ENCODE measurements at places on chromosomes 13 and 19.
A peak's percentile ranks its signal among the peaks of the same experiment; 100 is the strongest.

- no peak for DNase-seq
Measured at GRCh38 chr13:112441779-112442310, 65.7 kb downstream of the SPACA7 start.

GRCh38 chr13:31043957-31044356 lies 111.5 kb downstream of the TEX26 start:
- no peak for DNase-seq

GRCh38 chr19:799076-799881 lies 2.0 kb downstream of the PTBP1 start:
- no peak for DNase-seq

GRCh38 chr19:56566904-56567273 lies 379 bp upstream of the ZNF470 start:
- DNase-seq, result no peak

GRCh38 chr19:46133101-46133627 lies 8.7 kb upstream of the IGFL3 start:
- DNase-seq, result no peak

DNA sequence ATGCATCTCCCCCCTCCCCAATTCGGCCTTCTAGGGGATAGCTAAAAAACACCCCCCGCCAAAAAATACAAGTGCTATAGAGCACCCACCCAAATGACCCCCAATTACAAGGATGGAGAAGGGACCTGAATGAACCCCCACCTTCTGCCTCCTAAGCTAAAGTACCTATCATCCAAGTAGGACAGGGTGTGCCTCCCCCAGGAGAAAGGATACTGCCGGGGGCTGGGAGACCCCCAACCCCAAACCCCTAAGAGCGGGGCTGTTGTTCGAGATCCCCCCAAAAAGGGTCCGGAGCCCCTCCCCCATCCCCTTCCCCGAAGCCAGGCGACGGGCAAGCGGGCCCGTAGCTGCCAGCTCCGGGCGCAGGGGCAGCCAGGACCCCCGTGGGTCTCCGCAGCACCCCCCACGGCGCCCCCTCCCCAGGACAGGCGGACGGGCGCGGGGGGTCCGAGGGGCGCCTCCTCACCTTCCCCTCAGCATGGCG lies 1.9 kb downstream of the ZC3H4 start:
- no peak for DNase-seq

DNA sequence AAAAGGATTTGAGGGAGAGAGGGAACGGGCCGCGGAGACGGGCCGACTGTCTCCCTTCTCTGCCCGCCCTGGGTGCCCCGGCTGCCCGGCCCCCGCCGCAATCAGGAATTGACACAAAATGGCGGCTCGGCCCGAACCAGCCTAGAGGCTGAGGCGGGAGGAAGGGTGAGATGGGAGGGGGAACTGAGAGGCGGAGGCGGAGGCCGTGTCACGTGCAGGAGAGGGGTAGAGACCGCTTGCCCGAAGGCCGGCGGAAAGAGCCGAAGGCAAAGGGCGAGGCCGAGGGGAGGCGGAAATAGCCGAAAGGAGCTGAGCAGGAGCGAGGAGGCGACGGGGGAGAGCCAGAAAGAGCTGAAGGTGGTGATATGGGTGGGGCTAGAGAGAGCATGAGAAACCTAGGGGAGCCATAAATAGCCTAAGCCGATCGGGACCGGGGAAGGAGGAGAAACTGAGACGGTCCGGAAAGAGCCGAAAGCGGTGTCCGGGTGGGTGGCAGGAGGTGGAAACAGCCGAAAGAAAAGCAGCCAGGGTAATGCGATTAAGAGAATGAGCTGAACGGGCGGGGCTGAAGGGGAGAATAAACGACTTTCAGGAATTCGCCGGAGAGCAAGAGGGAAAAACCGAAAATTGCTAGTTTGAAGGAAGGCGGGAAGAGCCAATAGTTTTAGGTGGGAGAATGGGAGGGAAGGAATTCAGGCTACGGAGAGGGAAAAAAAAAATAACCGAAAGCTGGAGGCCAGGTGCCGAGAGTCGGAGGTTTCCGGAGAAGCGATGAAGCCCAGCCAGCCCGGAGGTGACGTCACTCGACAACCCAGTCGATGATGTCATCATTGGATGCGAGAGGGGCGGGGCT lies at the start of gene ZC3H4:
Gene ZC3H4 (minus strand): TSS at position 780 of the 853 bp plus-strand sequence. CDS start 1,192 bp downstream, outside the sequence.
- DNase-seq, result peak; percentile 99

DNA sequence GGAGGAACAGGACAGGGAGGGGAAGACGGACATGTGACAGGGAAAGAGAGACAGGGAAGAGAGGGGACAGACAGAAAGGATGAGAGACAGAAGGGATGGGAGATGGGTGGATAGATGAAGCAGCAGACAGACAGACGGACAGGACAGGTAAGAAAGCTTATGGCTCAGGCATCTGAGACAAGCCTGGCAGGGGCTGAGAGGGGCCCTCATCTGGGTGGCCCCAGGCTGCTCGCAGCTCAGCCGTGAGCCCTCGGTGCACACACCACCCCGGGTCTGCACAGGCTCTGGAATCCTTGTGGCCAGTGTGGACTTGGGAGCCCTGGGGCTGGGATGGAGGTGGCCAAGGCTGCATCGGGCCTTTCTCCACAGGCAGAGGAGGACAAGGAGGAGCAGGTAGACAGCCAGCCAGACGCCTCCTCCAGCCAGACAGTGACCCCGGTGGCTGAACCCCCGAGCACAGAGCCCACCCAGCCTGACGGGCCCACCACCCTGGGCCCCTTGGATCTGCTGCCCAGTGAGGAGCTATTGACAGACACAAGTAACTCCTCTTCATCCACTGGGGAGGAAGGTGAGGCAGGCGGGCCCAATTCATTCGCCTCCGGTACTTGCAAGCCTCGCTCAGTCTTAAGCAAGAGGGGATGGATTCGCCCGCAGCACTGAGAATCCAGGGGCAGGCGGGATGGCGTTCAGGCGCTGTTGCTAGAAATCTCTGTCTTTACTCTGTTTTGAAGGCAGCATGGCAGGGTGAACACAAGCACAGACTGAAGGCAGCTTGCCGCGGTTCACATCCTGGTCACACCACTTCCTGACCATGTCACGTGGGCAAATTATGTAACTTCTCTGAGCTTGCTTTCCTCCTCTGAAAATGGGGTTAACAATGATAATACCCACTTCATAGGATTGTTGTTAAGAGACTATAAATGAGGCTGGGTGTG lies 14.0 kb downstream of the GRAMD1A start:
- peak; percentile 56 for DNase-seq

GRCh38 chr13:109700176-109700575 lies 86.2 kb downstream of the IRS2 start:
- no peak for DNase-seq

DNA sequence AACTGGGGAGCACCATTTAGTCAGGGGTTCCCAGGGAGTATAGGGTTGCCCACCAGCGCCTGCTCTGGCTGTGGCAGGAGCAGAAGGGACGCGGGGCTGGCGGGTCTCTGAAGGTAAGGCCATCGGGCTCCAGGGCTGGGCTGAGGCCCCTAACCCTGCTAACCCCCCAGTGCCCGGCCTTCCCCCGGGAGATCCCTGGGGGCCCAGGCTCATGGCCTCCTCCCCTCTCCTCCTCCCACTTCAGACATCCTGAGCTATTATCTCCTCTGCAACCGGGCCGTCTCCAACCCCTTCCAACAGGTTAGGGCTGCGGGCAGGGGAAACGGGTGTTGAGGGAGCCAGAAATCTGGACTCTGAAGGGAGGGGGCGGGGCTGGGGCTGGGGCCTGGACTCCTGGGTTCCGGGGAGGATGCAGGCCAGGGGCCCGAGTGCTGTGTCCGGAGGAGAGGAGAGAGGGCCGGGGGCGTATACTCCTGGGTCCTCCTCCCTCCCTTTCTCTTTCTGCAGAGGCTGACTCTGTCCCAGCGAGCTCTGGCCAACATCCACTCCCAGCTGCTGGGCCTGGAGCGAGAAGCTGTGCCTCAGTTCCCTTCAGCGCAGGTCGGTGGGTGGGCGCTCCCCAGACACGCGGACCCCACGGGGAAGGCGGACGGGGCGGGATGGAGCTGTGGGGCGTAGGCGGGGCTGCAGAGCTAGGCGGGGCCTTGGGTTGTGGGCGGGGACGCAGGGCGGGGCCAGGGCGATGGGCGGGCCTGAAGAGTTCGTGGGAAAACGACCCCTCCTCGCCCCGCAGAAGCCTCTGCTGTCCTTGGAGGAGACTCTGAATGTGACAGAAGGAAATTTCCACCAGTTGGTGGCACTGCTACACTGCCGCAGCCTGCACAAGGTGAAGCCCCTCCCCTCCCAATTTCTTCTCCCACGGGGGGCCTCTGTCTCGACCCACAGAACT lies 15.3 kb downstream of the TTYH1 start:
- DNase-seq, result no peak

DNA sequence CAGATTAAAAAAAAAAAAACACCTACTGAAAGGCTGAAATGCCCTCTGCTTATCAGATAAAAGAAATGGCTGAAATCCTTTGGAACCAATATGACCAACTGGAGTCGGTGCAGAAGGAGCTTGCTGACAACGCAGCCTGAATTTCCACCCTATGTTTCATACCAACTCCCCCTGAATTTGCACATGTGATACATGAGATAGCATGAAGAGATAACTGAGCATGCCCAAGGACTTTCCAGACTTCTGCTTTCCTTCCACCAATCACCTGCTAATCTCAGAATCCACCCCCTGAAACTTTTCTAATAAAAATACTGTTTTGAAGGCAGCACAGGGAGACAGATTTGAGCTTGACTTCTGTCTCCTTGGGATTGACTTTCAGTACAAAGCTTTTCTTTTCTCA lies 32.2 kb upstream of the WDFY2 start:
- DNase-seq, result no peak

DNA sequence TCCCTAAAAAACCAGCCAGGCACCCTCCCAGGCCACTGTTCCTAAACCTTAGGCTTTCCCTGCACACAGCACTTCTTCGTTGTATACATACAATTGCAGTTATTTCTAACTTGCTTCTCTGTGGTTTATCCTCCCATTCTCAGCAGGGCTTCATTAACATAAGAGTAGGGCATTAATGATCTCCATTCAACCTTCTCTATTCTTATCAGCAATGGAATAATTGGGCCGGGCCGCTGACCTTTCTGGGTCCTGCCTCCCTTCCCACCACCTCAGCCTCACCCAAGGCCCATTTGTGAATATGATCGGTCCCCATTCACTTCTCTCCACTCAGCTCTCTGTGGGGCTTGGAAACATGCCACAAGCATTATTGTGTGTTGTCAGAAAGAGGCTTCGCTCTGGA lies 184.2 kb downstream of the SUCLA2 start:
- no peak for DNase-seq

DNA sequence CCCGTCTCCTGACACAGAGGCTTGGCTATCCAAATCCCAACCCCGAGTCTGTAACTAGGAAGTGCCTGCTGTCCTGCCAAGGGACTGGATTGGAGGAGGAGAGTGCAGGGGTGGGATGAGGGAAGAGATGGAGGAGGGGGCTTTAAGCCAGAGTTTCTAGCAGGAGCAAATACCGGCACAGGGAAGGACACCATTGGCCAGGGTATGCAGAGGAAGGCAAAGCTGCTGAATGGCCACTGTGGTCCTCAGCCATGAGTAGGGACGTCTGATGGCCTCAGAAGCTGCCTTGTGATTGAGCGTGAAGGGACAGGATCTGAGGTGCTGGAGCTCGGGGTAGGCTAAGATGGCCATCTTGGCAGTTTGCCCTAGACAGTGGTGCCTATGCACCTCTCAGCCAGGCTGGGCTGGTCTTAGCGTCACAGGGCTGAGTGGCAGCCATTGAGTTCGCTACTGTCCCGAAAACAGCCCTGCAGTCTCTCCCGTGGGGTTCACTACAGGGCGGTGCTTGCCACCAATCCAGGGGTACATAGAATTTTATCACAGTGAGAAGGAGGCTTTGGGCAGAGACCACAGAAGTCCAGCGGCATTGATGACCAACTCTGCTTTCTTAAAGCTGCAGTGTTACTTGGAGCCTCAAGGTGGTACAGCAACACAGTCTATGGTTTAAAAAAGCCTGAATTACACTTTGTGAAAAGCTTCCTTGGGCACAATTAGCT lies 61.8 kb downstream of the AKAP11 start:
- no peak for DNase-seq

DNA sequence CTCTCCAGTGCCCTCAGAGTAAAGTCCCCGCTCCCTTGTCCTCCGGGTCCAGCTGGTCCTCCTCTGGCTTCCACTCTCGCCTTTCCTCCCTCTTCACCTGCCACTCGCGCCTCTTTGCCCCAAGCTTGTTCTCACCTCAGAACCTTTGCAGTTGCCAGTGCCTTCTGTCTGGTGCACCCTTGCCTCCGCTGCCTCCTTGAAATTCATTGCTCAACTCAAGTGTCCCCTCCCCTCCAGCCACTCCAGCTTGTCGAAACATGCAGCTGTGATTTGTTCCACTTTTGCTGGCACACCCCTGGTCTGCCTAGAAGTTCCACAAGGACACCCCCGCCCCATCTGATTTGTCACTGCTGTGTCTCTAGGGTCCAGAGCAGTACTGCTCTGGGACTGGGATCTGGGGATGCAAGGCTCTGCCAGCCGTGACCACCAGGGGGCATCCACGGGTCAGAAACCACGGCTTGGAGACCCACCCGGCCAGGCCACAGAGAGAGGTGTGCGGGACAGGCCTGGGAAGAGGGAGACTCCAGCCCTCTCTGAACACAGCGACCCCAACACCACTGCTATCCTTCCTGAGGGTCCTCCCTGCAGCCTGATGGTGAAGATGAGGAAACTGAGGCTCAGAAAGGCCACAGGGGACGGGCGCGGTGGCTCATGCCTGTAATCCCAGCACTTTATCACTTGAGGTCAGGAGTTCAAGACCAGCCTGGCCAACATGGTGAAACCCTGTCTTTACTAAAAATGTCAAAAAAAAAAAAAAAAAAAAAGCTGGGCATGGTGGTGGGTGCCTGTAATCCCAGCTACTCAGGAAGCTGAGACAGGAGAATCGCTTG lies 49.9 kb downstream of the AP1M1 start:
- peak; percentile 69 for DNase-seq

- no peak for DNase-seq
Measured at GRCh38 chr13:39580881-39581575, 22.0 kb downstream of the LHFPL6 start.

GRCh38 chr13:32206097-32206740 lies 108.9 kb downstream of the ZAR1L start:
- no peak for DNase-seq

DNA sequence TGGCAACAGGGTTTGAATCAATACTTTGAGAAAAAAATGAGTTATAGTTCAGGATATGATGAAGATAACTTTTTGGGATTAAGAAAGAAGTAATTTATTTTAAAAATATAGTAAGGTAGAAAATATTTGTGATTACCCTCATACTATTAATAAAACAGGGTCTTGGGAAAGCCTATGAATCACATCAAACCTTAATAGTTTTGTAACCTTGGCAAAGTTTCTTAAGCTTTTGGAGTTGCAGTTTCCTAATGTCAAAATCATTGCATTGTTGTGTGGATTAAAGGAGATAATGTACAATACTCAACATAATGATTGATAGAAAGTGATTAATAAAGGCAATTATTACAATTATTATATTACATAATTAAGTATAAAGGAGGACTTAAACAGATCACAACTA lies 149.0 kb downstream of the LMO7 start:
- no peak for DNase-seq

- DNase-seq, result no peak
Measured at GRCh38 chr19:1272423-1273262, 2.7 kb upstream of the FAM174C start.
